ENCODE measurements at places on chromosomes 16 and 17.
A peak's percentile ranks its signal among the peaks of the same experiment; 100 is the strongest.

GRCh38 chr16:72895951-72896350 lies 152.0 kb downstream of the ZFHX3 start:
- no peak for DNase-seq

- no peak for DNase-seq
Observed at GRCh38 chr17:57938061-57938502, 17.1 kb downstream of the CUEDC1 start.

DNA sequence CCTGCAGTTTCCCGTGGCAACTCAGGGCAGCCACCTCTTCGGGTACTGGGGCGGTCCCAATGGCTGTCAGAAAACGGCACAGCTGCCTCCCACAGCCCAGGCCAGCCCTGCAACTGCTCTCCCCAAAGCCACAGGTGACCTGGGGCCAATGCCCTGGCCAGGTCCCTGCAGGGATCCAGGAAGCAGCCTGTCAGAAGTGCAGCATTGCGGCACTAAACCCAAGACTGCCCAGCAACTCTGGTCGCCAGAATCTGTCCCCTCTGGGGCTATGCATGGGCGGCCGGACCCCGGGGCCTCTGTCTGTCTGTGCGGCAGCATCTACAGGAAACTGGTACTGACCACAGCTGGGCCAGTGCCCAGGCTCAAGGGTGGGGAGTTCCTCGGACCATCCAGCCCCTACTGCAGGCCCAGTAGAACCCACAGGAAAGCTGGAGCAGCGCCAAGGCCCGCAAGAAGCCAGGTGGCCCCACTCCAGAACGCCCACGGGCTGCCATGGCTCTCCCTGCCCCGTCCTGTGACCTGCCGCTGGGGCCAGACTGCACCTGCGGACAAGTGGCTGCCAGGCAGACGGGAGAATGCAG lies 5.5 kb downstream of the CYBC1 start:
- no peak for DNase-seq

DNA sequence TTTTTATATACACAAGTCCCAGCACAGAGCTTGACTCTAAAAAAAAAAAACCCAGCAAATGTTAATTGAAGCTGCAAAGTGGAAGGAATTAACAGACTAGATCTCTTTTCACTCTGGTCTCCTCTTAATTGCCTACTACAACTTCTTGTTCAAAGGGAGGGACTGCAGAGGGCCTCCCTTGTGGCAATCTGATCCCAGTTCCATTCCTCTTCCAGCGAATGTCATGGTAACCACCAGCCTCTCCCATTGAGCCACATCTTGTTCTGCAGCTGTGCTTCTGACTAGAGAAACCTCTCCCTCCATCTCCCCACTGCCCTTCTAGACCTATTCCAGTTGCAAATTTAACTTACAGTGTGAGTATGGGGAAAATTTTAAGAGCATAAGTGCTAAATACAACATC lies 5.9 kb downstream of the SUPT6H start:
- DNase-seq = no peak

DNA sequence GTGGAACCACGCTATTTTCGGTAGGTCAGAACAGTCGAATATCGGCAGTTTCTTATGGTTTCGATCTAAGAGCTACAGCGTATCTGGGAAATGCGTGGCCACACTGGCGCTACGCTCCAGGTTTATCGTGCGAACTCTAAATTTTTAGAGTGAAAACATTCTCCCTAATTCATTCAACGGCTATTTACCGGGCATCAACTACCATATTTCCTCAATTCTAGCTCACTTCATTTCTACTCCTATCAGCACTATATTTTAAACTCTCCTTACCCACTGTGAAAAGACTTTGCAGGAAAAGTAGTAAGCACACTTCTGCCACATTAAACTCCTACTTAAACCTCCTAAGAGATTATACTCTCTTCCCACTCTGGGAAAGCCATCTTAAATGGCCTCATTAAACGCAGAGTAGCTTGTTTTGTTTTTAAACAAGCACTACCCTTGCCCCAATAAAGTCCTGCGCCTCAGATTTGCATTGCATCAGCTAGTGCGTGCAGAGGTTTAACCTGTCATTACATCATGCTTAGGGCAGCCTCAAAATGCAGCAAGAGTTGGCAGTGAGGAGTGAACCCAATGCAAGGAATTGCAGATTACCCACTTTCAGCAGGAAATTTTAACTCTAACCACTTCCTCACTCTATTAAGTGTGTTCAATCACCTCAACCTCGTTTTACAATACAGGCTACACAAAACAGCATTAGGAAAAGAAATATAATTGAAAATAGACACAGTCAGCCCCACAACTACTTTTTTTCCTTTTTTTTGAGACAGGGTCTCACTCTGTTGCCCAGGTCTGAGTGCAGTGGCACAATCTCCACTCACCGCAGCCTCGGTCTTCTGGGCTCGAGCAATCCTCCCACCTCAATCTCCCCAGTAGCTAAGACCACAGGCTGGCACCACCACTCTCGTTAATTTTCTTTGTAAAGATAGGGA lies 18.8 kb downstream of the SIAH1 start:
- no peak for DNase-seq

- no peak for DNase-seq
Observed at GRCh38 chr17:83192161-83192788, 112.9 kb downstream of the METRNL start.

DNA sequence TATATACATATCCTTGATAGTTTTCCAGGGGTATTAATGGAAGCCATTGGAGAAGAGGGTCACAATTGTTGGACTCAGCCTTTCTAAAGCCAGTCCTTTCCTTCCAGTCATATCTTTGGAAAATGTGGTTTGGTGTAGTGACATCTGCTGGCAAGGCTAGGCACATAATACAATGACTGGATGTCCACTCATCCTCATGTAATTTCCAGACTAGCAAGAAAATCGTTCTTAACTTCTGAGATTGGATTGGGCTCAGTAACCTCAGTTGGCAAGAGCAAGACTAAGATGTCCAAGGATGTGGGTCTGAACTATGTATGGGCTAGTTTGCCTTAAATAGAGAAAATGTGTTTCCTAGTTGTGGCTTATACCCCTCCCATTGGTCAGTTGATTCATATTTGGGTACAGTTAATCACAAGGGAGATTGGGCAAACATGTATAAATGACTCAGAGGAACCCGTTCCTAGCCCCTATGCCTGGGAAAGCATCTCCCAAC lies 8.7 kb upstream of the KAT7 start:
- peak; percentile 22 for DNase-seq

- no peak for DNase-seq
Observed at GRCh38 chr16:4426021-4426684, 485 bp downstream of the DNAJA3 start.

All from NCI-H1694 (cell line).